Lower leg skin (tissue), 4 donors: ENCODE measurements at places on chromosomes 1 and 21. TPM values are rescaled to one million over a fixed set of nuclear protein-coding genes. Genes with fewer than 3 reads are reported as not detected.

GRCh38 chr1:45340816-45341466 lies 701 bp upstream of the MUTYH start:
- no peak for DNase-seq

DNA sequence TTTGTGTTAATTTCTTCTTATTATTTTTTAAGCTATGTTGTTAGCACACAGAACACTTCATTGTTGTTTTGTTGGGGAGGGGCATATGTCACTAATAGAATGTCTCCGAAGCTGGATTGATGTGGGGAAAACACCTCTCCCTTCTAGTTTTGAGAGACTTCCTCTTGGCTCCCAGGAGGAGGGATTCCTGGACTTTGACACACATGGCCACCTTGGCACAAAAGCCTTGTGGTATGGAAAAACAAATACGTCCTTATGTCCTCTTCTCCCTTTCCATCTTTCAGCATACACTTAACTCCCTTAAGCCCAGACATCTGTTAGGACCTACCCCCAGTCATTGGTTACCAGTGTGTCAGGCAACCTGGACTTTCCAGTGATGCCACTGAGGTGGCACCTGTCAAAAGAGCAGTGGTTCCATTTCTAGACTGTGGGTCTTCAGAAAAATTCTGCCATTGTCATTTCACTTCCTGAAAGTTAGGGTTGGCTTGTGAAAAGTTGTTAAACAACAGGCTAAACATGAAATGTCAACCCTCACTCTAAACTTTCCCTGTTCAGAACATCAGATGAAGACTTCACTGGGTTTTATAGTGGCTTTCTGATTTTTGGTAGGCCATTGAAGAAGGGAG lies 12.5 kb upstream of the ABCB10 start:
- no peak for DNase-seq

RASAL2 gene
- total RNA-seq: 26.0 TPM

NHLH1 gene
- not detected for total RNA-seq
